ENCODE measurements at places on chromosomes 12 and 14.

- no peak for DNase-seq
Measured at GRCh38 chr12:22635812-22636211, 10.8 kb downstream of the ETNK1 start.

DNA sequence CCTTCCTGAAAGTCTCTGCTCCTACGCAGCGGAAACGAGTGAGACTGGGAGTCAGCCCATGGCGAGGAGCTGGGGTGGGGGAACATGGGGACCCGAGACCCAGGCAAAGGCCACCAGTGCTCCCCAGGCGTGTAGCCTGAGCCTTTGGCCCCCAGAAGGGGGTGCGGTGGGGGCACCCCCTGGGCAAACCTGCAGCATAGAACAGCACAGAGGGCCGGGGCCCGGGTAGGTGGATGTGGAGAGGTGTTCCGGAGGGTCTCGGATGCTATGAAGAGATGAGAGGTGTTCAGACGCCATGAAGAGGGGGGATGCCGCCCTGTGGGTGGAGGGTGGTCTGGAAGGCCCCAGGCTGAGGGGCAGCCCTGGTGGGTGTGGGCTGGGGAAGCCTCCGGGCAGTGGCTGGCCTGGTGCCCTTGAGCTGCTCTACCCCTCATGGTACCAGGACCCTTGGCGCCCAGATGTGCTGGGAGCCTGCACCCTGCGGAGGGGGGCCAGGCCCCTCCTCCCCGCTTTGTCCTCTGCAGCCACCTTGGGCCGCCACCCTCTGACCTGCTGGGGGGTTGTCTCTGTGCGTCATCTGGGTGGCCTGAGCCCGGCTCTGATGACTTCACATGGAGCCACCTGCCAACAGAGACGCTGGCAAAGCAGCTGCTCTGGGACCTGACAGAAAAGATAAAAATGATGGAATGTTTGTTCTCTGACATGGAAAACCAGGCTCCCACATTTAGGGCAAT is 83.4 kb downstream of the KIF26A start:
- DNase-seq = no peak

GRCh38 chr12:90037740-90038139 is 329.1 kb upstream of the ATP2B1 start:
- DNase-seq = no peak

- DNase-seq = no peak
Measured at GRCh38 chr14:105126981-105127329, 41.6 kb downstream of the JAG2 start.

DNA sequence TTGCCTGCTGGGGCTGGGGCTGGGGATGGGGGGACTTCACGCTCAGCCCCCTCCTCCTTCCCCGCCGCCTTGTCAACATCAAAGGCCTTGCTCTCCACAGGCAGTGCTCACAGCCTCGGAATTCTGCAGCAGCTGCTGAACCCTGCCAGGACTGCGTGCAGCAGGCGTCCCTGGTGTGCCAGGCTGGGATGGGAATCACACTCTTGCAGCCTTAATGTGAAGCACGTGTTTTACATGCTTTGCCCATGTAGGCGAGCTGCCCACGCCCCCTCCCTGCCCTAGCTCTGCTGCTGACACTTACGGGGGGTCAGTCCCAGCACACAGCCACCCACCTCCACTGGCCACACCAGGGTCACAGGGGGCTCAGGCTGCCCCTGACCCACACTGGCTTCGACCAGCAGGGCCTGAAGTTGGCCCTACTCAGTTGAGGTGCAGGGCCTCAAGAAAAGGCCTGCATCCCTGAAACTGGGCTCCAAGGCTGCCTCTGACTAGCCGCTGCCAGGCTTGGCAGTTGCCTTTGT is 276.2 kb upstream of the RTL1 start:
- DNase-seq = no peak

GRCh38 chr12:50790081-50790480 is 26.2 kb downstream of the ATF1 start:
- no peak for DNase-seq

DNA sequence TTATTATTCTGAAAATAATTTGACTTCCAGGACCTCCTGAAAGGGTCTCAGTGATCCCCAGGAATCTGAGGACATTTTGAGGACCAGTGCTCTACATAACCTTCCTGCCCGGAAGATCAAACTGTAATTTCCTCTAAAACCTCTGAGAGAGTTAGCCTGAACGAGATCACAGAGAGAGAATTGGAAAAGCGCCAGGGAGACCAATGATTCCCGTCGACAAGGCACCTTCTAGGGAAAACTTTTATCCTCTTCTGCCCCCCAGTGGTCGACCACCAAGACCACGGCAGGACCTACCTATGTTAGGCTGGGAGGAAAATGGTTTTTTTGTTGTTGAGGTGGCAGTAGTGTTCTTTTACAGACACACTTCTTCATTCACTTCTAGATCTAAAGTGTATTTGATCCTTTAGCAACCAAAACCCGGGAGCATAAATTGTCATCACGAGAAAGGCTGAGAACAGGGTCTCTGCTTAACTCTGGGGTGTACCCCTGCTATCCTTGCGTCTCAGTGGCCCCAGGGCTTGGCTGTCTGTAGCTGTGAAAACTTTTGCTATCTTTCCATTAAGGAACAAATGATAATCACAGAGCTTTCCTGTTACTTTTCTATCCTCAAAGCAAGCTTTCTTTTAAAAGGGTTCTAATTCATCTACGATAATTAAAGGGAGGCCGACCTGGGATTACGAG is 62.9 kb upstream of the NID2 start:
- DNase-seq = peak; percentile 49

DNA sequence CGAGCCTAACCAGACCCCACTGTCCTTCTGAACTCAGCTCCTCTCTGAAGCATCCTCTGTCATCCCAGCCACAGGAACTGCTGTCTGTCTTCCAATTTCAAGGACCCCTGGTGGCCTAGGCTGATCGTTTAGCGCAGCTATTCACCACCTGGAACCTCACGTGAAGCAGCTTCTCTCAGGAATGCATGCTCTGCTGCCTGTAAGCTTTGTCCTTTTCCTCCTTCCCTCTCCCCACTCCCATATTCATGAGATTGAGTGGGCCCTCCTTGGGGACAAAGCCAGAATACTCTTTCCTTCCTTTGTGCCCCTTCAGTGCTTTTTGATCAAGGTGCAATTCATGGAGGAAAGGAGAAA is 17.2 kb downstream of the DPF3 start:
- DNase-seq = no peak

DNA sequence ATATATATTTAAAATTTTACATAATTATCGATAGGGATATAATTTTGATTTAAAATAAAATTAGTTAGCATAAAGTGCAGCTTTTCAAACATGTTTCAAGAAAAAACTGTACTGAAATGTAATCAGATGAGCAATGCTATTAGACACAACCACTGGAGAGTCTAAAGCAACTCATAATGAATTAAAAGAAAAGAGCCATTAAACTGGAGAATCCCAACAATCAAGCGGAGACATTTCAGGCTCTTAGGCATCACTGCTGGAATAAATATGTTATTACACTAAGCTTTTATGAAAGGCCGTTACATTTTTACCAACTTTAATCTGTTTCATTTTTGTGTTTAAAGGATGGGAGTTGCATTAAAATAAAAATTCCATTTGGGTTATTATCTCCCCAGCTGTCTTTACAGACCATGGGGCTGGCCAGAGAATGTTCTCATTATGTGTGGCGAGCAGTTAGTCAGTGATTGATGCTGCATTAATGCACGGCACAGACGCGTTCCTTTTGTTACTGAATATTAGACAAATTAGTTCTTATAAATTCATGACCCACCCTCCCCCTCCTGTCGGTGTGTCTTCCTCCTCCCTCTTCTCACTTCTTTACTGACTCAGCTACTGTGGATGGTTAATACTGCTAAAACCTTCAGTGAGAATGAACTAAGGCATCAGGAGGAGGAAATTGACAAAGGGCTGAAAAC is 156.8 kb downstream of the PDZRN4 start:
- no peak for DNase-seq

DNA sequence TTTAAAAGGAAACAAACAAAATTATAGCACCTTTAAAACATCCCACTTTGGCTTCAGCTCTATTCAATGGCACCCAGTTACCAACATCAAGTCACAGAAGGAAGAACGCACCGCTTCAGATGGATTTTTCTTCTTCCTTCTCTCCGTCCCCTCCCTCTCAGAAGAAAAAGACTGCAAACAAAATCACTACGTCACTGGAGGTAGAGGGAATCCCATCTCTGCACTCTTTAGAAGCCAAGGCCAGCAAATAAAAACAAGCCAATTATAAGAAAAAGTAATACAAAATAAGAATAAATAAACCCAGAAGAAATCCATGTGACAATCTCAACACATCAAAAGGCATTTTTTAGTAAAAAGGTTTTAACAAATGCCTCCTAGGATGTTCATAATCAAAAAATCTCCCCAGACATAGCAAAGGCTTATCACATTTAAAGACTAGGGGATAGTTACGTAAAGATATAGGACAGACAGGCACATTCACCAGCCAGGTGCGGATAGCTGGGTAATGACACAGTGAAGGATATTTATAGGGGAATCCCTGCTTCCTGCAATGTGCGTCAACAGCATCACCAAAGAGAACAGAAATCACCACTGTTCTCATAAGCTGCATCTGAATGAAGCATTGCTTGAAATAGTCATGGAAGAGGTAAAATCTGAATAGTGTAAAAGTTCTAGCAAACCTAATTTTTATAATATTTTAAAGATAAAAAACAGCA is 89.4 kb downstream of the R3HDM2 start:
- DNase-seq = no peak

DNA sequence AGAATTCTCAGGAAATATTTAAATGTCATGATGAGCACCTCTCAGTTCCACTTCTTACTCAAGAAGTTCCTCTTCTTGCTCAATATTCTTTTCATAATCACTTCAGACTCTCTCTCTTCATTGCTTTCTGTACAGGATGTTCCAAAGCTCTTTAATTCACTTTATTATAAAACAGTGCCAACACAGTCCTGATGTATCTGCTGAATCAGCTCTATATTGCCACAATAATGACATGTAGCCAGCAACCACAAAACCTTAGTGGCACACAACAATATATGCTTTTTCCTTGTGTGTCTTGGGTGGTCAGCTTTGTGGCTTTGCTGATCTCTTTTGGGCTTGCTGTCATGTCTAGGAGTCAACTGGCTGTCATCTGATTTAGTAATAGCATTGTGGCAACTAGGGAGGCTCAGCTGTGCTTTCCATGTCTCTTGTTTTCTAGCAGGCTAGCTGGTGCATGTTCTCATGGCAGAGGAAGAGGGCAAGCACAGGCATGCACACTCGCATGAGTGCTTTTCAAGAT is 52.8 kb upstream of the SLC2A13 start:
- no peak for DNase-seq
